Upper lobe of left lung (tissue), 6 donors: ENCODE measurements at places on chromosomes 12 and 14. TPM values are rescaled to one million over a fixed set of nuclear protein-coding genes. Genes with fewer than 3 reads are reported as not detected.

GRCh38 chr14:85528897-85529631 is 880 bp upstream of the FLRT2 start:
- peak overlapping the region; percentile 31 for H3K4me3 ChIP-seq
- H3K27ac ChIP-seq: peak overlapping the region; percentile 59
- no peaks in the 10 kb centered on the region for H3K36me3 ChIP-seq
- H3K4me1 ChIP-seq: peaks cover 9% of the 10 kb centered on the region

GRCh38 chr12:105319691-105320209 is 10.7 kb upstream of the C12orf75 start:
- DNase-seq: no peak
- H3K4me1 ChIP-seq: no peaks in the 10 kb centered on the region
- H3K27ac ChIP-seq: no peak overlapping the region
- H3K27me3 ChIP-seq: no peaks in the 10 kb centered on the region

Gene BATF
- 13.7 TPM for total RNA-seq

DNA sequence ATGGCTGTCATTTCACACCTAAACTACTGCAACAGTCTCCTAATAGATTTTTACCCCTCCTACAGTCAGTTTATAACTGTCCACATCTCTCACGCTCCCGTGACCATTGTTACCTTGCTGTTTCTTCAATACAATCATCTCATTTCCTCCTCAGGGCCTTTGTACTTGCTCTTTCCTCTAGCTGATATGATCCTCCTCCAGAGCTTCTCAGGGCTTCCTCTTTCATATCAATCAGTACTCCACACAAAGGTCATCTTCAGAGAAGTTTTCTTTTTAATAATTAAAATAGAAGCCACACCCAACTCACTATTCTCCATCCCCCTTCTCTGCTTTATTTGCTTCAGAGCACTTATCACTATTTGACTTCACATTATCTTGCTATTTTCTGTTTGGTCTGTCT is 508.2 kb downstream of the NELL2 start:
- no peaks in the 10 kb centered on the region for H3K36me3 ChIP-seq
- H3K27me3 ChIP-seq: no peaks in the 10 kb centered on the region
- no peak overlapping the region for H3K27ac ChIP-seq
- no peaks in the 10 kb centered on the region for H3K4me1 ChIP-seq
- no peak overlapping the region for H3K4me3 ChIP-seq

Gene KCNJ8
- total RNA-seq: 14.7 TPM

DNA sequence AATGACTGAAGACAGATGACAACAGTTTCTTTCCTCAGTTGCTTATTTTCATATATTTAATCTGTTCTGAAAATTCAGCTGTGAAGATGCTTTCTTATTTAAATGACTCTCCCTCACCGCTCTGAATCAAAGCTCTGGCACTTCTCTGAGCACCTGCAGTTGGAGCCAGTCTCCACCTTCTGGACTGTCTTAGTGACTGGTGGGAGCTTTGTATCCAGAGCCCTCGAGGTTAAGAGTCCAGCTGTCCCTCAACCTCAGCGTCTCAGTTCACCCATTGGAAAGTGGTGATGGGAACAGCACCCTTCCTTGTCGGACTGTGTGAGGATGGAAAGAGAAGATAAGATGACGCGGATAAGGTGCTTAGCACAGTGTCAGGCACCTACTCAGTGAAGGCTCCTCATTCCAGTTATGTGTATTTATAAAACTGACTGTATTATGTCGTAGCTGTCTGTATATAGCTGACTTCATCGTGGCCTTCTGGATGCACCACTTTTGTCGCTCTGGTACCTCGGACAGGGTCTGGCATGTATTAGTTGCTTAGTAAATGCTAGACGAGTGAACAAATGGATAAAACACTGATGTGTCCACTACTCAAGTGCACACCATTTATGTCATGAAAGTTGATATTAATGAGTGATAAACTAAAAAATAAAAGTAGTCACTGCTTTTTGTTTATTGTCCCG is 34.5 kb downstream of the ELK3 start:
- no peak for DNase-seq
- peaks cover 7% of the 10 kb centered on the region for H3K4me1 ChIP-seq
- H3K4me3 ChIP-seq: no peak overlapping the region

DNA sequence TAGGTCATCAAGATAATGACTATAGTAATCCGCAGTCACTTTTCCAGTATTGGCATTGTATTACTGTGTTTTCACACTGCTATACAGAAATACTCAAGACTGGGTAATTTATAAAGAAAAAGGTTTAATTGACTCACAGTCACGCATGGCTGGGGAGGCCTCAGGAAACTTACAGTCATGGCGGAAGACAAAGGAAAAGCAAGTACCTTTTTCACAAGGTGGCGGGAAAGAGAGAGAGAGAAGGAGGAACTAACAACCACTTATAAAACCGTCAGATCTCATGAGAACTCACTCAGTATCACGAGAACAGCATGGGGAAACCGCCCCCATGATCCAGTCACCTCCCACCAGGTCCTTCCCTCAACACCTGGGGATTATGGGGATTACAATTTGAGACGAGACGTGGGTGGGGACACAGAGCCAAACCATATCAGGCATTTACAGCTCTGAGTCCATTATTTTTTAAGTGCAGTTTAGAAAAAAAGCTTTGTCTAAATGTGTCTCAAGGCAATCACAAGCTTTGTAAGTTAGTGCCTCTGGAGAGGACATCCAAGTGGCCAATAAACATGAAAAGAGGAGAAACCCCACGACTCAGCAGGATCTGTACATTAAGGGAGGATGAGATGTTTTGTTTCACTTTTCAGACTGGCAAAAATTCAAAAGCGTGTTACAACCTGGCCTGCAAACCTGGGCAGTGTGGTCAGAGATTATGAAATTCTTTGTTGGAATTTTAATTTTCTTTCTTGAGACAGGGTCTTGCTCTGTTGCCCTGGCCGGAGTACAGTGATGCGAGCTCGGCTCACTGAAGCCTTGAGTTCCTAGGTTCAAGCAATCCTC is 82.0 kb downstream of the DNAH10 start:
- no peak overlapping the region for H3K27ac ChIP-seq
- no peak for DNase-seq
- H3K27me3 ChIP-seq: no peaks in the 10 kb centered on the region
- H3K36me3 ChIP-seq: no peaks in the 10 kb centered on the region

- no peaks in the 10 kb centered on the region for H3K36me3 ChIP-seq
- no peak for DNase-seq
- H3K27me3 ChIP-seq: no peaks in the 10 kb centered on the region
- H3K4me1 ChIP-seq: no peaks in the 10 kb centered on the region
These were observed 147.1 kb upstream of the PLEKHA5 start for GRCh38 chr12:18982226-18982949.

- H3K27ac ChIP-seq: no peak overlapping the region
- H3K4me3 ChIP-seq: no peak overlapping the region
- no peak for DNase-seq
These were observed 204.1 kb downstream of the BCL11B start for GRCh38 chr14:99067927-99068326.

DNA sequence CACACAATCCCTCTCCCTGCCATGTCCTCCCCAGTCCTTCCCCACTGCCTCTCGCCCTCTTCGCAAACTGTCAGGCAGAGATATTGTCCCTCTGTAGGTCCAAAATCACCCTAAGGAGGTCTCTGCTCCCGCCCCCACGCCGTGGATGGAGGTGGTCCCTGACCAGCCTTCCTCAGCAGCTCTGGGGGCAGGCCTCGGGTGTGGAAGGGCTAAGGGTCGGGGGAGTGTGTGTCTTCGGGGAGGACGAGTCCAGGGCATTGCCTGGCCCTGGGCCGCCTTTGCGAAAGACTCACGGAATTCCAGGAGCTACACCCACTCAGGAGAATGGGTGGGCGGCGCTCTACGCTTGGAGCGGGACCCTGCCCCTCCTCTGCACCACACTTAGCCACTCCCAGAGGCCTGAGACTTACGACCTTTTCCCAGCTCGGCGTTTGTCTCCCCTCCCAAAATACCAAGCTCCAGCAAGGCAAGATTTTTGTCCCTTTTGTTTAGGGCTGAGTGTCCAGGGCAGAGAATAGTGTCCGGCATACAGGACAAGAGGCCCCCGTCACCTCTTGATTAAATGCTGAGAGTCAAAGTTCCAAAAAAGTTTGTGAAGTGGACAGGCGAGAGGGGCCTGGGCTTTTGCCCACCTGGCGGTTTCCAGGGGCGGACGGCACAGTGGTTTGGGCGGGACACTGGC is 881 bp downstream of the PYGL start:
- H3K36me3 ChIP-seq: no peaks in the 10 kb centered on the region
- H3K27me3 ChIP-seq: no peaks in the 10 kb centered on the region

DNA sequence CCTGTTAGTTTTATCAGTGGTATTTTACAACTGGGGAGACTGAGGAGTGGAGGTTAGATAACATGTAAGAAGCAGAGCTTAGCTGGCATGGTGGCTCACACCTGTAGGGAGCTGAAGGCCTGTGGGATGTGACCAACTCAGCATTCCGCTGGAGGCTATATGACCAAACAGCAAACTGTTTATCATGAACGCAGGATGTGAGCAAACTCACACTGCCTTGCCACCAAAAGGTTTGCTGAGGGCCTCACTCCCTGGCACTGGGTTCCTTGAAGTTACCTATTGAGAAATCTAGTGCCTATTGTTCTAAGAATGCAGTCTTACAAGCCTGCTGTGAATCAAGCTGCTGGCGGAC is 23.4 kb downstream of the JKAMP start:
- H3K4me1 ChIP-seq: no peaks in the 10 kb centered on the region
- no peak overlapping the region for H3K27ac ChIP-seq
- peaks cover 22% of the 10 kb centered on the region for H3K36me3 ChIP-seq
- DNase-seq: no peak
- no peaks in the 10 kb centered on the region for H3K27me3 ChIP-seq
- no peak overlapping the region for H3K4me3 ChIP-seq

DNA sequence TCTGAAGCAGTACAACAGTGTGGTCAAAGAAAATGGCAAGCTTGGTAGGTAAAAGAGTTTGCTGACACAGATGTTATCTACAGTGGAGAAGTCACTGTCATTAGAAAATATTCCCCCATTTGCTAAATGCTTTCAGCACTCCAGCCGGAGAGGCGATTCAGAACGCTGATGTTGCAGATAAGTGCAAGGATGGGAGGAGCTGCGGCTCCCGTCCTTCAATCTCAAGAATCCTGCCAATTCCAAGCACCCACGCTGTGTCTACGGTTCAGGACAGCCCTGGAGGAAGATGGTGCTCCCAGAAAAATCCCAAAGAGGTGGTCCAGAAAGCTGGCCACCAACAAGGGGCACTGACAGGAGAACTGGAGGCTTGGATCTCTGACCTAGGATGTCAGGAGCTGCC is 79.1 kb downstream of the ZFP36L1 start:
- no peak for DNase-seq
- H3K4me3 ChIP-seq: no peak overlapping the region
- H3K27me3 ChIP-seq: no peaks in the 10 kb centered on the region
- no peak overlapping the region for H3K27ac ChIP-seq

GRCh38 chr14:65940056-65940735 is 527.7 kb downstream of the FUT8 start:
- H3K27ac ChIP-seq: no peak overlapping the region
- no peaks in the 10 kb centered on the region for H3K27me3 ChIP-seq
- no peak overlapping the region for H3K4me3 ChIP-seq
- no peaks in the 10 kb centered on the region for H3K36me3 ChIP-seq
- H3K4me1 ChIP-seq: no peaks in the 10 kb centered on the region
- DNase-seq: no peak

Gene CIROP
- total RNA-seq: not detected

DNA sequence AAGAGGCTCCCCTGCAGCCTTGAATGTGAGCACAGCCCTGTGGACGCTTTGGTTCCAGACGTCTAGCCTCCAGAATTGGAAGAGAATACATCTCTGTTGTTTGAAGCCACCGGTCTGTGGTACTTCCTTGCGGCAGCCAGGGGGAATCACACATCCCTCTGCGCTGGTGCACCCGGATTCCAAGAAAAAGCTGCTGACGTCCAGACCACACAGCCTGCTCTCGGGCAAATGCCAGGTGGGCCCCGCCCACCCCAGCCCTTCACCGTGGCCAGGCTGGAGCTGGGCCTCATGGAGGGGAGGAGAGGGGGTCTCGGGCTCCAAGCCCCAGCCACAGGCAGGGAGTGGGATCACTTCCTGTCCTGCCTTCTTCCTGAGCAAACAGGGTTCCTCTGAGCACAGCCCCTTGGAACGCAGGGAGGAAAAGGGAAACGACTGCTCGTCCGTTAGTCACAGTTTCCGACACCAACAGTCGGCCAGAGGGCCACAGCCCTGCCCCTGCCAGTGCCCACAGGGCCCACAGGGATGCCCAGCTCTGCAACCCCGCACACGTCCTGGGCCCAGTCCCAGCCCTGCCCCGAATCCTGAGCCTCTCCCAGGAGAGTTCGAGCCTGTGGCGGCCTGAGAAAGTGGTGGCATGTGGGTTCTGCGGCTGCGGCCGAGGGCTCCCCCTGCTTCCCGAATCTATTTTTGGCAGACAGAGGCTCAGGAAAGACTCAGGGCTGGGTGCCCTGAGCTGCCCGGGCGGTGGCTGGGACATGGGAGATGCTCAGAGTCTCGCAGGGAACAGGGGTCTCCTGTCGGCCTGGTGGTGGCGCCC is 85.3 kb downstream of the RFLNA start:
- H3K4me3 ChIP-seq: no peak overlapping the region
- H3K36me3 ChIP-seq: peaks cover 7% of the 10 kb centered on the region
- H3K27me3 ChIP-seq: no peaks in the 10 kb centered on the region
- peaks cover 47% of the 10 kb centered on the region for H3K4me1 ChIP-seq
- peak overlapping the region; percentile 89 for H3K27ac ChIP-seq

DNA sequence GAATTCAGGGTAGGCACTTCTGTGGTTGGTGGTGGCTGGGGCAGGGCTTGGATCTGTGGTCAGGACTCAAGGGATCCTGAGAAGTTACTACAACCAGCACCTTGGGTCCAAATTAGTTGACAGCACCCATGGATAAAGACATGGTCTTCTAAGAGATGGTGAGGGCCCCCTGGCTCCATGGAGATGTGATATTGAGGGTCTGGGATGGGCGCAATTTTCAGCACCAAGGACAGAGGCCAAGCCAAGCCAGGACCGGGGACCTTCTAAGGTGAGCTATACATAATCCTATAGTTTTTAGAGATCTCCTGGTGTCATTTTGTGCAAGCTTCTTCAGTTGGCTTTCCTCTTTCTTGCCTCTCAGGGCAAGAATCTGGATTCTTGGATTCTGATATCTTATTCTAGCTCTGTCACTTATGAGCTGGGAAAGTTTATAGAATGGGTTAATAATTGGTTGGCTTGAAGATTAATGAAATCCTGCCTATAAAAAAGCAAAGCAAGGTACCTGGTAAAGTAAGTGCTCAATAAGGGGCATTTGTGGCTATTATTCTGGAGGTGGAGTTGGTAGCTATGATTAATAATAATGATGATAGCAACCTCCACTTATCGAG is 130.1 kb upstream of the LHX5 start:
- H3K4me3 ChIP-seq: no peak overlapping the region
- no peak overlapping the region for H3K27ac ChIP-seq
- no peaks in the 10 kb centered on the region for H3K4me1 ChIP-seq
- H3K36me3 ChIP-seq: no peaks in the 10 kb centered on the region
- H3K27me3 ChIP-seq: no peaks in the 10 kb centered on the region

Gene NINJ2
- 43.4 TPM for total RNA-seq

- H3K27ac ChIP-seq: peak overlapping the region; percentile 57
- peaks cover 11% of the 10 kb centered on the region for H3K36me3 ChIP-seq
- no peaks in the 10 kb centered on the region for H3K27me3 ChIP-seq
- peaks cover 4% of the 10 kb centered on the region for H3K4me1 ChIP-seq
- H3K4me3 ChIP-seq: no peak overlapping the region
- no peak for DNase-seq
These were observed 56.2 kb downstream of the FNTB start for GRCh38 chr14:65042731-65043372.

Gene DDHD1
- total RNA-seq: 20.0 TPM

GRCh38 chr14:99566390-99567354 is 37.3 kb downstream of the CCDC85C start:
- peaks cover 73% of the 10 kb centered on the region for H3K4me1 ChIP-seq
- H3K27me3 ChIP-seq: no peaks in the 10 kb centered on the region
- no peak for DNase-seq

GRCh38 chr12:20197411-20197810 is 170.9 kb upstream of the PDE3A start:
- no peaks in the 10 kb centered on the region for H3K27me3 ChIP-seq
- H3K36me3 ChIP-seq: no peaks in the 10 kb centered on the region
- H3K27ac ChIP-seq: no peak overlapping the region
- no peak for DNase-seq
